ENCODE measurements at places on chromosomes 1 and 21.
A peak's percentile ranks its signal among the peaks of the same experiment; 100 is the strongest.

DNA sequence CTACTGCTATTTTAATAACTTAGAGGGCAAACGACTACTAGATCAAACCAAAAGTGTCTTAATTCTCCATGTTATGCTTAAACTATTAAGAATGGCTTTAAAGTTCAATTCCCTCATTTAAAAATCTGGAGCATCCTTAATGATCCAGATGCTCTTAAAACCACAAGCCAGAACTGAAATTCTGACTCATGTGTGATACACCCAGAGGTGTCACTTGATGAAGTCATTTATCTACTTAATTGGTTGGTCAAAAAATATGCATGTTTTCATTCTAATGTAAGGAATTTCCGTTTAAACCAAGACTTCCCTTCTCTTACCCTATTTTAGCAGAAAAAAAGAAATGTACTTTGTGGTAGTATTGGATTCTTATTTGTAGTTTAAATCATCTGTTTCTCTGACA is 1261.2 kb upstream of the B3GALT2 start:
- no peak for DNase-seq

DNA sequence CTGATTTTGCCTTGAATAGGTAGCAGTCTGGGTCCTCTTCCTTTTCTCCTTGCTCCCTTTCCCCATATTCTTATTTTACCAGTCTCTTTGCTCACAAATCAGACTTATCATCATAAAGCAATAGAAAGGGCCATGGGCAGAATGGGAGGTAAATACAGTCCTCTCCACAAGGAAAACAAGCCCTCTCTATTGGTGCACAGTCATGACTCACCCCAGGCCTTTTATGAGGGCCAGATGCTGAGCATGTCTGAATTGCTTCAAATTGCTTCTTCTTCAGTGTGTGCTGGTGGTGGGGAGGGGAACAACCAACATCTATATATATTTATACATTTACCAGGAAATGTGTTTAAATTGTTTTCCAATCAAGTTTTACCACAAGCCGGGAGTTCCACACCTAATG is 75.2 kb downstream of the GFI1 start:
- no peak for DNase-seq

DNA sequence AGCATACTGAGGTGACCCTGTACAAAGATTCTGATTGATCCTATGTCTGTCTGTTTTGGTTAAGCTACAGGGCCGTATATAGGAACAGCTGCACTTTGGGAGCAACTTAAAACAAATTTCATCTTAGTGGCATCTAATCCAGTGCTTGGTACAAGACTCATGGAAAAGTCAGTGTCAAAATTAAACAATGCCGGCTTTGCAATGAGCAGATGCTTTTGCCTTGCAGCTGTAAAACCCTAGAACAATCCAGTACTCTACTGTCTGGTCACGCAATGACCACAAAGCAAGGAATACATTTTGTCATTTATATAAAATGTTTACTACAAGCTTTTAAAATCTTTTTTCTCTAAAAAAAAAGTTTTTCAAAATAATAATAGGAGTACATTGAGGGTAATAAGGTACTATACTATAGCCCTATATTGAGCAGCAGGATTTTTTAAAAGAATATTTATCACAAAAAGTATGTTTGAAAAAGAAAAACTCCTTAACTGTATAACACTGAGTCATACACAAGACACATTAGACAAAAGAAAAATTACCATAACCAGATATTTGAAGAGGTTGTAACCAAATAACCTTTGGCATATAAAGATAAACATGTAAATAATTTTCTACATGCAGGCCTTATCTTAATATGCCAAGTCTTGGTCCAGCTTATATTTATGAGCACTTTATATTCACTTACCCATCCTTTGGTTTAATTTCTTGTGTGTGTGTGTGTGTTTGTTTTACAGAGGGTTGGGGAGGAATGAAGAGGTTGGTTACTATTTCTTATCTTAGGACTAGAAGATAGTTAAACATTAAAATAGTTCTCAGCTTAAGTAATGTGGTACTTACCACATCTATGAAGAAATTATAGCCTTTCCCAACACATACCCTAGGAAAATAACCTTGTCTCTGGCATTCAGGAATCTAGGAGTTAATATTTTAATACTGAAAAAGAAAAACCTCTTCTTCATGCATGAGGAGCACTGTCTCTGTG is 262.3 kb downstream of the FAF1 start:
- DNase-seq, result no peak

GRCh38 chr1:151991663-151992302 is 1.9 kb downstream of the S100A10 start:
- no peak for DNase-seq

DNA sequence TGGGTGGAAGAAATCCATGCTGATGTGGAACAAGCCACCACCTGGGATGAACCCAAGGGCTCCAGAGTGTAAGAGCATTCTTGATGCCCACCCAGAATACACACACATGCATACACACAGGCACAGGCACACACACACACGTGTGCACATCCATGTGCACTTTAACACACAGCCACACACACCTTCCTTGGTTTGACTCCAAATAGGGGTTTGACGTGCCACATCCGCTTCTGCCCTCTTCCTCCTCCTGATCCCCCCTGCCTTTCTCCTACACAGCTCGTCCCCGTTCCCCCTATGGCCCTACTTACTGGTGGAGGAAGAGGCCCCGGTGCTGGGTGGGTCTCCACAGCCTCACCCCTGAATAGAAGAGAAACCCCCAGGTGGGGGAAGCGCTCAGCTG is 16.0 kb downstream of the SPATA21 start:
- no peak for DNase-seq

DNA sequence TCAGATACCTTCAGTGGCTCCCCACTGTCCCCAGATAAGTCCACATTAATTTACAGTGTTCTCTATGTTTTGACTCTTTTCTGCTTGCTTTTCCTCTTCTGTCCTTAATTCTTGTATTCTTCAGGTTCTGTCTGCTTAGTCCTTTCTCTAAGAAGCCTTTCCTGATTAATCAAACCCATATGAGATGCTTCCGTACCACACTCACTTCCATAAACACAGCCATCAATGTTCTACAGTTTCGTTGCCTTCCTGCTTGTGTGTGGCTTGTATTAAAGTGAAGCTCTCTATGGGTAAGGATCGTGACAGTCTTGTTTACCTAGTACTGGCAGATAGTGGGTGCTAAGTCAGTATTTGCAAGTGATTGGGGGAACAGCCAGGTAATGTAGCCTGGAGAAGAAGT is 75.9 kb downstream of the PRDM2 start:
- DNase-seq, result no peak

DNA sequence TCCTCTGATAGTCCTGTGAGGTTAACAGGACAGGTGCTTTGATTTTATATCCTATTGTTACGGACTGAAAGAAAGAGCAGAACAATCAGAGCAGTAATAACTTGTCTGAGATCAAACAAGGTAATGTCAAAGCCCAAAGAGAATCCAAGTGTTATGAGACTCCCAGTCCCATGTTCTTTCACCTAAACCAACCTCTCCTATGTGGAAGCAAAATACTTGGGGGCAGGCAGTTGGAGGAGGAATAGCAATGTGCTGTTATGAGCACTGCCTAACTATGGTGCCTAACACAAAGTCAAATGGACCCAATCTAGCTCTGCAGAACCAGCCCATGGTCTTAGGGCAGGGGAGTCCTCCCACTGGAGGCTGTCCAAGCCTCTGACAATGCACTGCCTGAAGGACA is 28.1 kb downstream of the ACBD3 start:
- DNase-seq, result no peak

DNA sequence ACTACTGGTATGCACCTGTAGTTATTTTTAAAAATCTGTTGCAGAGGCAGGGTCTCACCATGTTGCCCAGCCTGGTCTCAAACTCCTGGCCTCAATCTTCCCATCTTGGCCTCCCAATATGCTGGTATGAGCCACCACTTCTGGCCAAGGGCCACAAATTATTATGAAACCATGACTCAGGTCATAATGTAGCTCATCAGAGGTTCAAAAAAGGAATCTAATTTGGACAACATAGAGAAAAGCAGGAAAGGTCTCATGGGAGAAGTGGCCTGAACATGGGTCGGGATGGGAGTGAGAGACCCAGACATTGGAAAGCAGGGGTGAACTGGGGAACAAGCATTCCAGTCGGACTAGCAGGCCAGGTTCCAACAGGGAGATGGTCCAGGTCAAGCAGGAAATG is 45.2 kb upstream of the C1orf198 start:
- DNase-seq, result no peak

- DNase-seq, result no peak
These were observed 22.9 kb upstream of the DISP3 start for GRCh38 chr1:11455967-11456570.

DNA sequence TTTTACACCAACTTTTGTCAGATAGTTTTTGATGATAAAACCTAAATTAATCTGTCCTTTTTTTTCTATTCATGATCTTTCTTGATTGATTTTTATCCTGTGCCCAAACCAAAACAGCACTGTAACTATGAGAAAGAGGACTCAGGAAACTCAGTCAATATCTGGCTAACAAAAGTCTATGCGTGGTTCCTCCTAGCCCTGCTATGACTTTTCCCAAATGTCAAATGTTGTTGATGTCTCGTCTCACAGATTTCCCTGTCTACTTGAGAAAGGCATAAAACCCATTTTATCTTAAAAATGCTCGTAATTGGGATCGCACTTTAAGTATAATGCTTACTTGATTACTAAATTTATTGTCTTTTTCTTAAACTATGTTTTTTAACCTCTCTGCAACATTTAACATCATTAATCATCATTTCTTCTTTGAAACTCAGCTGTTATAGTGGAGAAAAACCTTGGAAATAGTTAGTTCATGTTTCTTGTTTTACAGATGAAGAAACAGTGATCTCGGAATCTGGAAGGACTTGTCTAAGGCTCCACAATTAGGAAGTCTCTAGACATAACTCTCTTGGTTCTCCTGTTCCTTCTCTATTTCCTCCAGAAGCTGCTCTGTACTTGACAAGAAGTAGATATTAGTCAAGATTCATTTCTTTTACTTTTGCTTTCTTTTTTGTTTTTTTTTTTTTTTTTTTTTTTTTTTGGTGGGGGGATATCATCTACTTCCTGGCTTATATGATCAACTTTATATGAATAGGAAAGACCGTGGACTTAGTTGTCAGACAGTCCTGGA is 26.2 kb upstream of the PTPRC start:
- DNase-seq, result no peak

GRCh38 chr1:183199304-183199703 is 13.2 kb downstream of the LAMC2 start:
- no peak for DNase-seq

- DNase-seq, result no peak
These were observed 4.7 kb downstream of the WRAP73 start for GRCh38 chr1:3645247-3645646.

- no peak for DNase-seq
These were observed 166.6 kb upstream of the COL11A1 start for GRCh38 chr1:103274886-103275285.

GRCh38 chr1:114718661-114719423 is 2.3 kb upstream of the NRAS start:
- no peak for DNase-seq

DNA sequence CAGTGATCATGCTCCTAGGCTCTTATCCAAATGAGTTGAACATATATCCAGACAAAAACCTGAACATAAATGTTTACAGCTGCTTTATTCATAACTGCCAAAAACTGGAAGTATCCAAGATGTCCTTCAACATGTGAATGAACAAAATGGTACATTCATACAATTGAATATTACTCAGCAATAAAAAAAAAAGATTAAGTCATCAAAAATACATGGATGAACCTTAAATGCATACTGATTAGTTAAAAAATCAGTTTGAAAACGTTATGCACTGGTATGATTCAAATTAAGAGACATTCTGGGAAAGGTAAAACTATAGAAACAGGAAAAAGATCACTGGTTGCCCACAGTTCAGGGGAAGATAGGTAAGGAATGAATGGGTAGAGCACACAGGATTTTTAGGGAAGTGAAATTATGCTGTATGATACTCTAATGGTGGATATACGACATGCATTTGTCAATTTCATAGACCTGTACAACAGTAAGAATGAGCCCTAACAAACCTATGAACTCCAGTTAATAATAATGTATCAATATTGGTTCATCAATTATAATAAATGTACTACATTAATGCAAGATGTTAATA is 3.1 kb downstream of the LRRC40 start:
- no peak for DNase-seq

DNA sequence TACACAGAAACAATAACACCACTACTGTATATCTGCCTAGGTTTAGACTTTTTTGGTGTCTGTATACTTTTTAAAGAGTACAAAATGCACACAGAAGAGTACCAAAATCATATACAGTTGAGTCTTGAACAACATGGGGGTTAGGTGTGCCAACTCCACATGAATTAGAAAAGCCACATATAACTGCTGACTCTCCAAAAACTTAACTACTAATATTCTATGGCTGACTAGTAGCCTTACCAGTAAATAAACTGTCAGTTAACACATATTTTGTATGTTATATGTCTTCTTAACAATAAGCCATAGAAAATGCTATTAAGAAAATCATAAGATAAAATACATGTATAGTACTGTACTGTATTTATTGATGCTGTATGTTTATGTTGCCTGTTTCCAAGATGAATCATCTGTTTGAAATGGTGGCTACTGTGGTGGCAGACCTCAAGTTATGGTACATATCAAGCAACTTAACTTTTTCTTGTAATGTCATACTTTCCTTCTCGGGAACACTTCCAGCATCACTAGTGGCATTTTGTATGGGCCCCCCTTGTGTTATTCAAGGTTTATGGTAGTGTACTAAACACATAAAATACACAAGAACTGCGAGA is 71.2 kb downstream of the LHX4 start:
- no peak for DNase-seq

GRCh38 chr1:225933072-225933471 is 7.9 kb downstream of the LEFTY2 start:
- DNase-seq, result no peak

DNA sequence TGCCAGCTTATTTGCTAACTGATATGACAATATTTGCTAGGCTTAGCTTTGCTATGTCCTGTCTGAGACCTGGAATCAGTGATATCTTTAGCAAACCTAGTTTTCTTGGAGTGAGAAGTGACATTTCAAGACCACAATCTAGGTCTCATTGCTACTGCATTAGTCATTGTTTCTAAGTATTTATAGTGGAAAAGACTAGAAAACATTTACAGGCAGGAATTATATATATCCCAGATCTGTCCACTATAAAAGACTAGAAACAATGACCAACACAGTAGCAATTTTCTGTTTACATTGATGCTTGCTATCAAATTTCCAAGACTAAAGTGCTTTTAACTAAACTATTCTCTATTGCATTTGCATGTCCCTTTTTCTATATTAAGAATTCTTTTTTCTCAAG is 5.0 kb upstream of the RGS18 start:
- no peak for DNase-seq

GRCh38 chr1:39539252-39539790 is 37.3 kb downstream of the PABPC4 start:
- DNase-seq, result peak; percentile 83
